ENCODE measurements at places on chromosomes 2 and 18.

- peak; percentile 74 for DNase-seq
Observed at GRCh38 chr18:34661464-34662087, 48.5 kb upstream of the DTNA start.

DNA sequence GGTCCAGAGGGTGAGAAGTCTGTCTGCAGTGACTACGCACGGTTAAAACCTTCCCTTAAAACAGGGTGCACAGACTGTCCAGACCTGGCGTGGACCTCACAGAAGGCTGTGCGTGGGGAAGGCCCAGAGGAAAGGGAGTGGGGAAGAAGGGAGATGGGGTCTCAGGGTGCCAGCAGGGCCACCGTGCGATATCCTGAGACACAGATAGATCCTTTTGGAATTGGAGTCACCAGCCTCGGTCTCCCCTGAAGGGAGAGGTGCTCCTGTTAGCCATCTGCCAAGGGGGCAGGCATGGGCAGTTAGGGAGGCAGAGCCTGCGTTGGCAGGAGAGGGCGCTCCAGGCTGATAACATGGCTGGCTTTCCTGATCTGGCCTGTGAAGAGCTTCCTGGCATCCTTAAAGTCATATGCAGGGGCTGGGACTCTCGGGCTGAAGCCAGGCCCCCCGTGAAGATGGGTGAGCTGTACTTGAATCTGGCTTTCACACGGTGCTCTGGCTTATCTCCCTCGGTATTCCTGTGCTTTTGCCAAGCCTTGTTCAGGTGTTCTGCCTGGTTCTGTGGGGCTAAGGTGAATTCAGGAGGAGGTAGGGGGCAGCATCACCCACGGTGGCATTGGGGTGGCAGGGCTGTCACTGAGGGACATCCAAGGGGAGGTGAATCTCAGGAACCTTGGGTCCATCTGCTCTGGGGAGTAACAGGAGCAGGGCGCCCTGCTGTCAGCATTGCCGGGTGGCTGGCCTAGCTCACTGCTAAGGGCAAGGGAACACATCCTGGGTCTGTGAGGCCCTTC, 107.2 kb upstream of the SMAD2 start:
- no peak for DNase-seq

DNA sequence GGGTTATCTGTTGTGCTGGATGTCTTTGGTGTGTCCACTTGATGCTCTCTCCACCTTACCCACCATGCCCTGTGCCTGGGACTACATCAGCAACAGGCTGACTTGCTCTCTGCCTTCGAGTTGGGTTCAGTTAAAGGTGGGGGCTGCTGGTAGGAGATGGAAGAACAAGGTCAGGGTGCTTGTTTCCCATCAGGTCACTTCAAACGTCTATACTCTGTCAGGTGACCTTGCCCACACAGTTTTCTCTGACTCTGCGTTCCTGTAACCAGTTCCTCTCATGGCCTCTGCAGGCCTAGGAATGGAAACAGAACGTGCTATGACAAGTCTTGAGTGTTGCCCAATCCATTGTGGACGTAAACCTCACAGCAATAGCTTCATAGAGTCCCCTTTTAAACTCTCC, 38.4 kb upstream of the PAPOLG start:
- DNase-seq, result peak; percentile 81

GRCh38 chr2:6556755-6557154, 309.0 kb downstream of the CMPK2 start:
- DNase-seq, result no peak

- no peak for DNase-seq
Observed at GRCh38 chr2:29304399-29305060, 189.3 kb downstream of the CLIP4 start.

DNA sequence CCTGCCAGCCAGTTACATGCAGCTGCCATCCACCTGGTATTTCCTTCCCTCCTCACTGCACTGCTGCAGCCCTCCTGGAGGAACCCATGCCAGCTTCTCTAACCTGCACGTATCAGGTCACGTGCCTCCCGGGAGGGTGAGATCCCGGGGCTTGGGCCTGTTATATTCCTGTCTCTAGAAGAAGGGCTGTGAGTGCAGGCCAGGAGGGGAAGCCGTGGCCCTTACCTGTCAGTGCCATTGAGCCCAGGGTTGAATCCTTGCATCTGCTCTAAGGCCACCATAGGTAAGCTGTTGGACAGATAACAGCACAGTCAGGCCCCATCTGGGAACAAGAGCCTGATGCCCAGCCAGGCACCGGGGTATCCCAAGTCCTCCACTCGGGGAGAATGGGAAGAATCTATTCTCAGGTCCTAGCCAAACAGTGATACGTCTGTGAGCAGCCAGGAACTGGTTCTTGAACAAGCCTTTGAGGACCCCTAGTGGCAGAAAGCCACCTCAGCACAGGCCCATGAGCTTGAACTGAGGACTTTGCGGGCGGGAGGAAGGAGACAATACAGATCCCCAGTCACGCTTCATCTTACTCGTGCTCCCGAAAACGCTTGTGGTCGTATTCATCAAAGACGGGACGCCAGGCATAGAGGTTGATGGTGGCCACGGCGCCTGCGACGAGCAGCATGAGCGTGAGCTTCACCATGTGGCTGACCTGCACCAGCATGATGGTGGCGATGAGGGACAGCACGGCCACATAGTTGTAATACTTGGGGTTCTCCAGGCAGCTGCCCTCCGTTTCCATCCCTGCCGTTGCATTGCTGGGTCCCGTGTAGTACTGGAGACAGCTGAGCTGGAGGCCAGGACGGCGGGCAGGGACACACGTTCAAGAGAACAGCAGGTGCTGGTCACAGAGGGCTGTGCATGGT, 34.4 kb downstream of the CENPO start:
- DNase-seq, result peak; percentile 45

- no peak for DNase-seq
Observed at GRCh38 chr2:217804338-217804737, 198.5 kb downstream of the TNS1 start.

DNA sequence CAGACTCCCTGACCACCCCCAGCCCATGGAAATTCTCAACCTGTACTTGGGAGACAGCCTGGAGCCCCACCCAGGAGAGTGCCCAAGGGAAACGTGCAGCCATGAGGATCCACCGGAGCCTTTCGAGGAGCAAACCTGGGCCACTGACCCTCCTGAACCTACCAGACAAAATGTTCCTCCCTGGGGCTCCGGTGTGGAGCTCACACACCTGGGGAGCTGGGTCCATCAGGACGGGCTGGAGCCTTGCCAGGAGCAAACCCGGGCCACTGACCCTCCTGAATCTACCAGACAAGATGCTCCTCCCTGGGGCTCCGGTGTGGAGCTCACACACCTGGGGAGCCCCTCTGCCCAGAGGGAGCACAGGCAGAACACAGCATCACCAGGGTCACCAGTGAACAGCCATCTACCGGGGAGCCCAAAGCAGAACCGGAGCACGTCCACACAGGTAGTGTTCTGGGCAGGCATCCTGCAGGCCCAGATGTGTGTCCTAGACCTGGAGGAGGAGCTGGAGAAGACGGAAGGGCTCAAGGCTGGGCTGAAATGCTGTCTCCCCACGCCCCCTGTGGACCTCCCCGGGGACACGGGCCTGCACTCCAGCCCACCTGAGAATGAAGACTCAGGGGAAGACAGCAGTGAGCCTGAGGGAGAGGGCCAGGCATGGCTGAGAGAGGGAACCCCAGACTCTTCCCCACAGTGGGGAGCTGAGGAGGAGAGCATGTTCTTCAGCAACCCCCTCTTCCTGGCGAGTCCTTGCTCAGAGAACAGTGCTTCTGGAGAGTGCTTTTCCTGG, 8.9 kb downstream of the PSD4 start:
- DNase-seq, result no peak

- DNase-seq, result no peak
Observed at GRCh38 chr2:176642074-176642473, 372.8 kb downstream of the MTX2 start.

DNA sequence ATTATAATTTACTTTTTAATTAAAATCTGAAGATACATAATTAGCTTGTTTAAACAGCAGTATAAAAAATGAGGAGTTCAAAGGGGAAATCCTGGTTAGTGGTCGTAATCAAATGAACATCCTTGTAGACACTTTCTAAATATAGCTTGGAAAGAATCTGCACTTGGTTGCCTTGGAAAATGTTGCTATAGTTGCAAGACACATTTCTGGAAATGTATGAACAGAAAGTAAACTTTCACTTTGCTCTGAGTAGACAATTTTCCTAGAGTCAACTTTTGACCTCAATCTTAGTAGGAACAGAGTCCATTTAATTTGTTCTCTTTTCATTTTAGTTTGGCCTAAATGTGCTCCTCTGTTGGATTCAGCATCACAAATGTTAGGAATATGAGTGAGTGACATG, 38.3 kb downstream of the GCA start:
- DNase-seq, result no peak

- no peak for DNase-seq
Observed at GRCh38 chr2:104026725-104027124, 827.2 kb upstream of the POU3F3 start.

GRCh38 chr2:120504936-120505705, 159.2 kb downstream of the INHBB start:
- DNase-seq, result no peak

- peak; percentile 2 for DNase-seq
Observed at GRCh38 chr2:27427863-27428212, 593 bp upstream of the NRBP1 start.

DNA sequence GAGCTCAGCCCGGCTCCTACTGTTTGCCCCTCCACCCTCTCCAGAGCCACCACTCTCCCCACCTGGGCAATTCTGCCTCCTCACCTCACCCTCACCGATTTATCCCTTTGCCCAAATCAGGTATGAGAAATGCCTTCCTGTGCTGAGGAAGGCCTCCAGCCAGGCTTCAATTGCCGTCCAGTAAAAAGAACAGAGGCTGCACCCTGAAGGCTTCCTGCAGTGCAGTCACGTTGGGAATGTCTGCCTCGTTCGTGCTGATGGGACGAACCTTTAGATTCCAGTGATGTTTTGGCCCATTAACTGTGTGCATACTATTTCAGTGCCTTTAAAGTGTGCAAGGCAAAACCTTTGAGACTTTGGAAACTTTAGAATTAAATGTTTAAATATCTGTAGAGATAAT, 34.2 kb downstream of the ATP6V1C2 start:
- no peak for DNase-seq

DNA sequence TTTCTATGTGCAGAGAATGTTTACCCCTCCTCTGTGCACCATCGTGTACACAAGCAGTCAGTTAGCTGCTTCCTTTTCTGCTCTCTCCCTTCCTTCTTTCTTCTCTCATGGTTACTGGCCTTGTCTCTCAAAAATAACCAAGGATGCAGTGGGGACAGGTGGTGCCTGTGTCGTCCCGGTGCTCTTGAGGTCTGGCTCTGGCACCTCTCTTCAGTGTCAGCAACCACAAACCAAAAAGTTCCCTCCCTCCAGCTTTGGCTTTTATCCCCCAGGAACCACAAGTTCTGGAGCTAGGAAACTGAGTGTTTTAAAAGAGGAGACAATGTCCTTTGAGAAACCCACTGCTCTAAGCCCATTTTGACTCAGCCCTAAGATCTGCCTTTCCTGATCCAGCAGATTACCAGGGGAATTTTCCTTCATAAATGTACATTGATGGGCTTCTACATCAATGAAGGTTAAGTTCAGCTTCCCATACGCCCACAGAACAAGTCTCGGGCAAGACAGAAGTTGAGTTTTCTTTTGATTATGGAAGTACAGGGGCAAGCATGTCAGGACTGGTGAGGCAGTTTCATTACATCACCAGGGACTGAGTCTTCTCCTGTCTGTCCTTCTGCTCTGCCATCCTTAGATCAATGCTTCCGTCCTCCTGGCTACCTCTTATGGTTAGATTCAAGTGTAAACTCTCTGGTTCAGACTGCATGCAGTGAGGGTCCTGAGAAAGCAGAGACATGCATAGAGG, 232.2 kb downstream of the SETBP1 start:
- DNase-seq, result no peak

DNA sequence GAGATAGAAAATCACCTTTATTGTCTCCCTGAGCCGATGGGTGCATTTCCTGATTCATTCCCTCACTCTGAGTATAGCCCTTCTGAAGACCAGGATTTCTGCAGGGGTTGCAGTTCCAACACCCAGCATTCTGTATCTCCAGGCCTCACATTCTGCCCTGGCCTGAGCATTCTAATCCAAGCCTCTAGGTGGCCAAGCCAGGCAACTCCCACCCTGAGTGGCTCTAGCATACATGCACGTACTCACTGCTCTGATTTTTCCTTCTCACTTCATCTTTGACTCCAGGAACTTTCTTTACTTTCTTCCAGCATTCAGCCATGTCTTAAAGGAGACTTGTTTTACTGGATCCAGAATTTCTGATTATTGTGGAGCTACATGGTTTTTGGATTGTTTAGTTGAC, 100.7 kb upstream of the STK39 start:
- peak; percentile 41 for DNase-seq

DNA sequence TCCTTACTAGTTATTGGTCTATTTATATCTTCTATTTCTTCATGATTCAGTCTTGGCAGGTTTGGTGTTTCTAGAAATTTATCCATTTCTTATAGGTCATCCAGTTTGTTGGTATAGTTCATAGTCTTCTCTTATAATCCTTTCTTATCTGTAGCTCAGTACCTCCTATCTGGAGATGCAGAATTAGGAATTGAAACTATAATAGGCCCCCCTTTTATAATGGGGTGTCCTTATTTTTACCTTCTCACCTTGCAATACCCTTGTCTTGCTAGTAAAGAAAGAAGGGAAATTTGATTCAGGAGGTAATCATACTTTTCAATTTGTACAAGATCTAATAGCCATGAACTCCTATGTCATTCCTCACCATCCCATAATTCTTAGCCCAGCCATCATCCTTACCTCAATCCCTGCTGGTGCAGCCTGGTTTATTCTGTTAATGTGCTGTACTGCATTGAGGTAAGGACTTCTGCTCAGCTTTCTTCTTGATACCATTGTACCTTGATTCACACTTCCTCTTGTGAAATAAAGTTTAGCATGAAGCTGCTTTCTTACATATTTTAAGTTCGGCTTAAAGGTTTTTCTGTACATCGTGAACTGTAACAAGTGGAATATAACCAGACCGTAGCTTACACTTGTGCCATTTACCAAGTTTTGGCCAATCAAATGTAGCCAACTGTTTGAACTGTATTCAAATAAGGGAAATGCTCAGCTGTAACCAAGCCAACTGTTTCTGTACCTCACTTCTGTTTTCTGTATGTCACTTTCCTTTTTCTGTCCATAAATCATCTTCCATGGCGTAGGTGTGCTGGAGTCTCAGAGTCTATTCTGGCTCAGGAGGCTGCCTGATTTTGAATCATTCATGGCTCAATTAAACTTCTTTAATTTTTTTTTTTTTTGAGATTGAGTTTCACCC, 40.1 kb upstream of the PTH2R start:
- peak; percentile 74 for DNase-seq

DNA sequence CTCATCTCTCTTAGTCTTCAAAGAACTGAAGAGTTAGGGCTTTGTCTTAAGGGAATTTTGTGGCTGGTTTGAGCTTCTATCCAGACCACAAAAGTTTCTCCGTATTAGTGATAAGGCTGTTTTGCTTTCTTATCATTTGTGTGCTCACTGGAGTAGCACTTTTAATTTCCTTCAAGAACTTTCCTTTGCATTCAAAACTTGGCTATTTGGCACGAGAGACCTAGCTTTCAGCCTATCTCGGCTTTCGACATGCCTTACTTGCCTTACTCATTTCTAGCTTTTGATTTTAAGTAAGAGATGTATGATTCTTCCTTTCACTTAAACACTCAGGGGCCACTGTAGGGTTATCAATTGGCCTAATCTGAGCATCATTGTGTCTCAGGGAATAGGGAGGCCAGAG, 29.9 kb downstream of the HDHD2 start:
- DNase-seq, result no peak

- DNase-seq, result no peak
Observed at GRCh38 chr2:88252646-88253045, 82.5 kb downstream of the THNSL2 start.

GRCh38 chr2:143758629-143759330, 629.6 kb downstream of the ARHGAP15 start:
- DNase-seq, result no peak

Data from inflammatory macrophage treated with lipopolysaccharide for 1 hour (primary cell).